ENCODE measurements at places on chromosomes 3 and 15. TPM values are rescaled to one million over a fixed set of nuclear protein-coding genes. Genes with fewer than 3 reads are reported as not detected.

GRCh38 chr3:184337399-184337714 lies at the start of gene FAM131A:
TSS of gene FAM131A (plus strand) at chr3:184337600. CDS start at chr3:184337631, 31 bp downstream.
- H3K4me1 ChIP-seq = no peaks in the 10 kb centered on the region
- H3K36me3 ChIP-seq = peaks cover 24% of the 10 kb centered on the region
- no peak for DNase-seq
- peak within 1 kb of the TSS; percentile 69 for H3K4me3 ChIP-seq
- H3K27ac ChIP-seq = peak within 1 kb of the TSS; percentile 70

GRCh38 chr15:71089801-71090200 lies 25.5 kb upstream of the THSD4 start:
- no peaks in the 10 kb centered on the region for H3K36me3 ChIP-seq
- no peak for DNase-seq
- H3K27me3 ChIP-seq = no peaks in the 10 kb centered on the region
- H3K27ac ChIP-seq = no peak overlapping the region

- no peak for DNase-seq
- H3K4me3 ChIP-seq = no peak overlapping the region
- no peak overlapping the region for H3K27ac ChIP-seq
- H3K4me1 ChIP-seq = no peaks in the 10 kb centered on the region
- no peaks in the 10 kb centered on the region for H3K36me3 ChIP-seq
These were observed 22.1 kb upstream of the GOLGA6C start for GRCh38 chr15:75235760-75236729.

DNA sequence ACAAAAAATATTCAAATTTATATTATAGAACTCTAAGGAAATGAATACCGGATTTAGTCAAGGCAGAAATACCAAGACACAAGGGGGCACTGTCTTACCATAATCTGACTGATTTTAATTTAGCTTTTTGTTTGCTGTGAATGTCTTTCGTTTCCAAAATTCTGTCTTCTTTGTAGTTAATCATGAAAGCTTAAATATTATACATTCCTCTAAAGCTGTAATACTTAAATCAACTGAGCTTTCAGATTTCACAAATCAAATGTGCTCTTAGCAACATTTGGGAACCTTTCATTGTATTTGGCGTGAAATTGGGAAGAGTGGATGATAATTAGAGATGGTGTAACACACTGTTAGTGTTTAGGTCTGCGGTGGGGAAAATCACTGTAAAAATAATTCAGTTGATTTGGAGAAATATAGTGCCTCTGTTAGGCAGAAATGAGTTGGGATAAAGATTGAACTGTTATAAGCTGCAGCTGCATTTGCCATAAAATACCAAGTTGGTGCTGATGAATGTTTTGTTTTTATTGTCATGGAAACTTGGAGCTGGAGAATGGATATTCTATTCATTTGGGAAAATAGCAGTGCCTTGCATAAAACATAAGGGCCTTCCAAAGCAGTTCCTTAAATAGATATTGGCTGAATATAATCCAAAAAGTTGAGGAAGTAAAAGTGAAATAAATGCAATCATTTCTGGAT lies 228.2 kb downstream of the TCF12 start:
- H3K27ac ChIP-seq = no peak overlapping the region
- H3K36me3 ChIP-seq = no peaks in the 10 kb centered on the region
- no peak for DNase-seq

GRCh38 chr15:90869601-90870353 lies 1.4 kb downstream of the FURIN start:
- H3K4me1 ChIP-seq = peaks cover 45% of the 10 kb centered on the region
- no peak for DNase-seq
- no peaks in the 10 kb centered on the region for H3K36me3 ChIP-seq

DNA sequence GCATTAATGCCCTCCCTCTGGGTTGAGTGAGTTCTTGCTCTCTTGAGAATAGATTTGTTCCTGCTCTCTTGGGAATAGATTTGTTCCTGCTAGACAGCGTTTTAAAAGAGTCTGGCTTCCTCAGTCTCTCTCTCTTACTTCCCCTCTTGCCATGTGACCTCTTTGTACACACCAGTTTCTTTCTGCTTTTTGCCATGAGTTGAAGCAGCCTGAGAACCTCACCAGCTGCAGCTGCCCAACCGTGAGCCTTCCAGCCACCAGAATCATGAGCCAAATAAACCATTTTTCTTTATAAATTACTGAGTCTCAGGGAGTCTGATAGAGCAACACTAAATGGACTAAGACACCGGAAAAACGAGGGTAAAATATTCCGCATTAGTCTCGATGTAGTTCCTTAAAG lies 253.6 kb downstream of the CNTN6 start:
- no peaks in the 10 kb centered on the region for H3K27me3 ChIP-seq
- H3K4me1 ChIP-seq = no peaks in the 10 kb centered on the region
- H3K36me3 ChIP-seq = no peaks in the 10 kb centered on the region
- H3K27ac ChIP-seq = no peak overlapping the region

GRCh38 chr15:96972201-96972600 lies 641.7 kb downstream of the NR2F2 start:
- no peaks in the 10 kb centered on the region for H3K4me1 ChIP-seq
- H3K4me3 ChIP-seq = no peak overlapping the region
- no peak overlapping the region for H3K27ac ChIP-seq
- DNase-seq = no peak

DNA sequence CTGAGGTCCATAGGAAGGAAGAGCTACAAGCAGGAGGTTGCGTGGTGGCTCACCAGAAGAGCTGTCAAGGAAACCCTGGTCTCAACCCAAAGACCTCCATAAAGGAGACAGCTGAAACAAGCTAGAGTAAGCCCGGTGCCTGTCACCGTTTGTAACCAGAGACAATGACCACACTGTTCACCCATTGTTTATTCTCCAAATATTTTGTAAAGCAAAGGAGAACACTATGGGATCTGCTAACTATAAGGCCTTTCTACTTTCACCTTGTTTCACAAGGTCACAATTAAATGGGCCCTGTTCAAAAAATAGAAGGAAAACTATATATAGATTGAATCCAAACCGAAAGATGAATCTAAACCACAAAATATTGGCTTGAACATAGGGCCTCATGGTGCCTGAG lies 128.9 kb upstream of the TPRG1 start:
- no peaks in the 10 kb centered on the region for H3K27me3 ChIP-seq
- no peaks in the 10 kb centered on the region for H3K4me1 ChIP-seq
- H3K27ac ChIP-seq = no peak overlapping the region
- DNase-seq = no peak

DNA sequence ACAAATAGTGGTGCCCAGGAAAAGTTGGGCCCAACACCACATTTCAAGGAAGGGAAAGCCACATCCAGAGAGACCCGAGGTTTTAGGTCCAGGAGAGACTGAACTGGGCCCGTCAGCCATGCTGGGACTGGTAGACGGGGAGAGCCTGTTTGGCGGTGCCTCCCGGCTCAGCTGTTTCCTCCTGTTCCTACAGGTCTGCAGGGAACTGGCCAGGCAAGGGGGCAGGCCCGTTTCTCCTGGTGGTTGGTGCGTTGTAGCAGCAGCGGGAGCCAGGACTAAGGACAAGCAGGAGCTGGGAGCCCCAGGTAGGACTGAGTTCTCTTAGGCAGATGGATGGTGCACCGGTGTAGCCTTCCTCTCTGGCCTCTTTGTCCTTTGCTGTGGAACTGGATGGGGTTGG lies 3.9 kb downstream of the PRKCD start:
- H3K36me3 ChIP-seq = no peaks in the 10 kb centered on the region
- no peak overlapping the region for H3K4me3 ChIP-seq
- H3K4me1 ChIP-seq = no peaks in the 10 kb centered on the region
- H3K27ac ChIP-seq = no peak overlapping the region
- DNase-seq = no peak

GRCh38 chr3:104526901-104527401 lies 839.8 kb upstream of the ALCAM start:
- no peak overlapping the region for H3K27ac ChIP-seq
- H3K27me3 ChIP-seq = no peaks in the 10 kb centered on the region
- DNase-seq = no peak
- H3K36me3 ChIP-seq = no peaks in the 10 kb centered on the region
- H3K4me1 ChIP-seq = no peaks in the 10 kb centered on the region
- no peak overlapping the region for H3K4me3 ChIP-seq

- H3K4me1 ChIP-seq = no peaks in the 10 kb centered on the region
- H3K27ac ChIP-seq = no peak overlapping the region
- DNase-seq = no peak
- H3K36me3 ChIP-seq = no peaks in the 10 kb centered on the region
- no peak overlapping the region for H3K4me3 ChIP-seq
- H3K27me3 ChIP-seq = no peaks in the 10 kb centered on the region
These were observed 1.5 kb downstream of the SLC6A11 start for GRCh38 chr3:10817506-10817905.

Gene HTR3E
- total RNA-seq = not detected

Gene ZNF385D
- total RNA-seq = not detected

Gene WDR5B
- 1.4 TPM for total RNA-seq
